ENCODE measurements at places on chromosomes 12 and 14.
A peak's percentile ranks its signal among the peaks of the same experiment; 100 is the strongest.

DNA sequence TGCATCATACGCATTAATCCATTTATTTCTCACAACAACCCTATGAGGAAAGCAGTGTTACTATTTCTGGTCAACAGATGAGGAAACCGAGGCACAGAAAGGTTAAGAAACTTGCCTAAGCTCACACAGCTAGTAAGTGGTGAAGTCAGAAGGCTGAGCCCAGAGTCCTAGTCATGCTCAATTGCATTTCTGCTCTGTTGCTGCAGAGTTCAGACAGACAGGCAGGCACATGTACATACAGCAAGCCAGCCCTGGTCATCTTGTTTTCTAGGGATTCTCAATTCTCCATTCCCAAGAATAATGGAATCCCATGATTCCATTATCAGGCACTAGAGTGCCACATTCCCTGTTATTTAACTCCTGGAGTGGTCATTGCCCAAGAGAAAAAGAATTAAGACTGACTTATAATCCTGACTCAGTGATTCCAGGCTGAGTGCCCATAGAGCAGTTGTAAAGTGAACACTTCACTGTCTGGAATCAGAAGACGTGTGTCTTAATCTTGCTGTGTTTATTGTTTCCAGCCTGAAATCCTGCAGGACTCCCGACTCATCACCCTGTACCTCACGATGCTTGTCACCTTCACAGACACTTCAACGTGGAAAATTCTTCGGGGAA lies 10.7 kb downstream of the UBE3B start:
- DNase-seq: no peak

DNA sequence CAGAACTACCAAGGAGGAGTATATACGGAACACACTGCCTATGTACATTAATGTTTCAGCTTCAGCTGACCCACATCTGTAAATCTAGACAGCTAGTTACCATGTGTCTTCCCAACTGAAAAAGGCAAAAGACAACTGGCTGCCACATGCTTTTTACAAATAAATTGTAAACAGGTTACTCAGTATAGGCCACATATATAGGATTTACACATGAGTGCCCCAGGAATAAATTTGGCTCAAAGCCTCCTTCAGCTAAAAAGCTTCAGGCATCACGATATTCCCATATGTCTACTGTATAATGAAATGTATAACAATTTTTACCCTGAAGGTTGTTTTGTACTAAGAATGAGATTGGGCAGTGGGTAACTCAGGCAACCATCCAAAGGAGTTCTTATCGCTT lies 175.9 kb upstream of the BMP4 start:
- no peak for DNase-seq

- DNase-seq: no peak
These were observed 429.4 kb downstream of the DIO2 start for GRCh38 chr14:79781882-79782281.

DNA sequence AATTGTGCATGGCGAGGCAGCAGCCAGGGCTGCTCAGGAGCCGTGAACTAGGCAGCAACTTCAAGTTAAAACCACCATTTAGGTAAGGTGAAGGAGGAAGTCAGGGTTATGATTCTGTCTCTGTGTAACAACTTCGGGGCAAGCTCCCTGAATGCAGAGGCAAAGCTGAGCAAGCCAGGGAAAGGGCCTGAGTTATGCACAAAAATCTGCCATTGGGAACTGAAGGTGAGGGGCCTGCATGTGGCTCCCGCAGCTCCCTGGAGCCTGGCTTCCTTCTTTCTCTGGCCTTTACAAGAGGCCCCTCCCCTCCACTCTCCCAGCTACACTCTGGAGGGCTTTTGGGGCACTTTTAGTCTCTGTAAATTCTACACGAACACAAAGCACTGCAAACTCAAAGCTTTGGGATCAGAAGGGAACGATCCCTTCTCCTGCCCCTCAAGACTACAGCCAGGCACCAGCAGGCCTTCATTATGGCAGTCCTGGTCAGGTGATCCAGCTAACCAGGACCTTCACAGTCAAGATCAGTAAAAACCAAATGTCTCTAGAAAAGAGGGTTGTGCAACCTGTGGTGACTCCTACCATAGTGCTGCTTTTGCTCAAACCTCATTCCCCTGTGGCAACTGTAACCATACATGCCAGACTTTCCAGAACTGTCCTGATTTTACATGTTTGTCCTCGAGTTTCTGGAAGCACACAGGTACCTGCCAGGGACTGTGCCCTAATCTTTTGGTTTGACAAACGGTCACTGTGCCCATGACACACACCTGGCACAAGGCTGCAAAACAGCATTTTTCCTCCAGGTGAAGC lies 67.2 kb upstream of the PTGR2 start:
- no peak for DNase-seq

GRCh38 chr12:24551163-24551786 lies 397.6 kb downstream of the BCAT1 start:
- no peak for DNase-seq

- no peak for DNase-seq
These were observed 18.5 kb upstream of the CD9 start for GRCh38 chr12:6181583-6182278.

DNA sequence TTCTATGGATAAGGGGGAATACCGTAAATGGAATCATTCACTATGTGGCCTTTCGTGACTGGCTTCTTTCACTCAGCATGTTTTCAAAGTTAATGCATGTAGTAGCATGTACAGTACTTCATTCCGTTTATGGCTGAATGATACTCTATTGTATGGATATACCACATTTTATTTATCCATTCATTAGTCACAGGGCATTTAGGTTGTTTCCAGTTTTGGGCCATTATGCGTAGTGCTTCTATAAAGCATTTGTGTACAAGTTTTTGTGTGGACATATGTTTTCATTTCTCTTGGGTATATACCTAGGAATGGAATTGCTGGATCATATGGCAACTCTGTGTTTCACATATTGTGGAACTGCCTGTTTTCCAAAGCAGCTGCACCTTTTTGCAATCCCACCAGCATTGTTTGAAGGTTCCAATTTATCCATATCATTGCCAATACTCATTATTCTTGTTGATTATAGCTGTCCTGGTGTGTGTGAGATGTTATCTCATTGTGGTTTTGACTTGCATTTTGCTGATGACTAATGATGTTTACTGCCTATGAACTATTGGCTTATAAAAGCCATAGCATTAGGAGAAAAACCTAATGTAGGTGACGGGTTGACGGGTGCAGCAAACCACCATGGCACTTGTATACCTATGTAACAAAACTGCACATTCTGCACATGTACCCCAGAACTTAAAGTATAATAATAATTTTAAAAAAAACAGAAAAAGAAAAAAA lies 45.5 kb downstream of the ATF7IP start:
- peak; percentile 68 for DNase-seq

DNA sequence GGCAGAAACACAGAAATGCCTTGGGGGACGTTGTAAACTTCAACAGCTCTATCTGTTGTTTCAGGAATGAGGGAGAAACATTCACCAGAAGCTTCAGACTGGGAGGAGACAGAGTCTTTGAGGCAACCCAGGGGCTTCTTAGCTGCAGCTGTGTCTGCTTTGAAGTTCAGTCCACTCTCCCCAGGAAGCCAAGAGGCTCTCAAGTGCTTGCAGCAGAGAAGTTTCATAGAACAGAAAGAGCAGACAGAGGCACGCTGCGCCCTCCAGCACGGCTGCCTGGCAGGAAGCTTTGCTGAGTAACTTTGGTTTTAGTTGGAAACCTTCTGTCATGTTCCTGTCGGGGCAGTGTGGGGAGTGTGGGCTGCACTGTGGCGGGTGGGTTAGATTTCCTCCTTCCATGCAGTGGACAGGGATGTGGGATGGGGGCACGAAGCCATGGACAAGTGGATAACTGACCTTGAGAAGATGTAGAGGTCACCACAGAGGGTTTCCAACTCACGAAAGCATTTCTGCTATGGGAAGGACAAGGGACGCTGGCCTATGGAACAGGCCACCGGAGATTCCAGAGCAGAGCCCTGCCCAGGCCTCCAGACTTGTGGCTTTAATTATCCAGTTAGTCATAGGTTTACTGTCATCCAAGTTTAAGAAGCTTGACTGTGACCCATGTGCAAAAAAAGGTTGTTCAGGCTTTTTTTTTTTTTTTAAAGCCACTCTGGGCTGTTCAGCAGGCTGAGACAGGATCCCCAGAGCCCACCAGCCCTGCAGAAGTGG lies 107.7 kb downstream of the ARF6 start:
- peak; percentile 47 for DNase-seq

GRCh38 chr12:120368789-120369602 lies at the start of gene MSI1:
Gene MSI1, minus strand, starts transcription at chr12:120369164. Its CDS starts 73 bp downstream, at chr12:120369091.
- DNase-seq: no peak

DNA sequence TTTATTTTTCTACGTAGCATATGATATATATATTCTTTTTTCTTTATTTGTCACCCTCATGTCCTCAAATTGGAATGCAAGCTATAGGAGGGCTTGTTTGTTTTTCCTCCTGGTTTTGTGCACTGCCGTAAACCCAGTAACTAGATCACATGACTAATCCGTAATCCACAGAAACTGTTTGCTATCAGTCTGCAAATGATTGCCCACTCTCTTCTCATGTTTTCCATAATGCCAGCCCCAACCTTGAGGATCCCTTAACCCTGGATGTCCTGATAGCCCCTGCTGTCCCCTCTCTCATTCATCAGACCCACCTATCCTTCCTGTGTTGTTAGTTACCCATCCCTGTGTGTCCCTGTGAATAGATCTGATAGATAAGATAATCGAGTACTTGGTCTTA lies 94.0 kb downstream of the TSPAN9 start:
- no peak for DNase-seq

- DNase-seq: no peak
These were observed 42.0 kb downstream of the SH2B3 start for GRCh38 chr12:111447571-111448265.

DNA sequence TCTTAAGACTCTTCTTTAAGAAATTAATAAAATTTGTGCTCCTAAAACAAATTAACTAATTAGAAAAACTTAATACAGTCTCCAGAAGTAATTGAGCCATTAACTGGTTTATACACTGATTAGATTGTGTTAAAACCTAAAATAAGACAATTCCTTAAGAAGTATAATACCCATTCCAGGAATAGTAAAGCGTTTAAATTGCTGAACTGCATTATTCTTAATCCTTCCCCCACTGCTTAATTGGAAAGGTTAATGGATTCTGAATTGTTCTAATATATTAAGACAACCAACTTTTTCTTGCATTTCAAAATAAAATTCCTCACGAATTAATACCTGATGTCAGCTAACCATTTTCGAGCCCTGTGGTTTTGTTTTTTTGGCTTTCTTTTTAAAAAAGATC lies 128.4 kb downstream of the KICS2 start:
- DNase-seq: no peak

DNA sequence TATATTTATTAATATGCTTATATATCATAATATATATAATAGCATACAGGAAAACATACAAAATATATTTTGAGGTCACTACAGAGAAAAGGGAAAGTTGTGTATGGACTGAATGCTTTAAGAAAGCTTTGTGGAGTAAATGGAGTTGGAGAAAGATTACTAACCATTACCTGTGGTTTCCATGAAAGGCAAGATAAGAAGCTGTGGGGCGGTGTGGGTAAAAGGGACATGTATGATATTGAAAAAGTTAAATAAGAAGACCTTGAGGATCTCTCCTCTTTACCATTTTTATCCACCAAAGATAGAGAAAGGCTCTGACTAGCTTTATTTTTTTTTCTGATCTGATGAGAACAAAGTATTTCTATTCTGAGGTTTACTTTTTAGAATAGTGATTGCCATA lies 404.4 kb downstream of the TRHDE start:
- DNase-seq: no peak

GRCh38 chr12:43951286-43951685 lies 115.4 kb downstream of the TMEM117 start:
- DNase-seq: no peak

- no peak for DNase-seq
These were observed 48.4 kb downstream of the C12orf75 start for GRCh38 chr12:105378911-105379310.

- DNase-seq: no peak
These were observed 4.2 kb downstream of the PPM1H start for GRCh38 chr12:62930546-62931425.

DNA sequence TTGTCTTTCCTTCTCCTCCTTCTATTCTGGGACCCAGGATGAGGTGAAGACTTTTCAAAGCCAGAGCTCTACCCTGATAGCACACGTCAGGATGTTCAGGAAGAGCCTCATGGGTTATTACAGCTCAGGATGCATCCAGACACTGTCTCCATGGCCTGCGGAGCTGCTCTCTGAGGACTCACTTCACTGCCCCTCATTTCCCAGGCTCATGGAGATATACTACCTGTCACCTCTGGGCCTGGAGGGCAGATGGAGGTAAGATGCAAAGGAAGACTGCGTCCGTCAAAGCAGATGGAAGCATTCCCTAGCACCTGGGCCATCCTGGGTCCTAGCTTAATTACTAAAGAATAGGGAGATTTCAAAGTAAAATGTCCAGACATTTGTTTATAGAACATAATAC lies 32.6 kb downstream of the STON2 start:
- no peak for DNase-seq

- no peak for DNase-seq
These were observed 112.5 kb upstream of the MED13L start for GRCh38 chr12:116389990-116390389.

GRCh38 chr12:45503899-45504298 lies 225.6 kb upstream of the ARID2 start:
- no peak for DNase-seq

- DNase-seq: no peak
These were observed 38.9 kb upstream of the DICER1 start for GRCh38 chr14:95196268-95196667.

GRCh38 chr12:6062757-6063735 lies 61.4 kb downstream of the VWF start:
- DNase-seq: peak; percentile 22

DNA sequence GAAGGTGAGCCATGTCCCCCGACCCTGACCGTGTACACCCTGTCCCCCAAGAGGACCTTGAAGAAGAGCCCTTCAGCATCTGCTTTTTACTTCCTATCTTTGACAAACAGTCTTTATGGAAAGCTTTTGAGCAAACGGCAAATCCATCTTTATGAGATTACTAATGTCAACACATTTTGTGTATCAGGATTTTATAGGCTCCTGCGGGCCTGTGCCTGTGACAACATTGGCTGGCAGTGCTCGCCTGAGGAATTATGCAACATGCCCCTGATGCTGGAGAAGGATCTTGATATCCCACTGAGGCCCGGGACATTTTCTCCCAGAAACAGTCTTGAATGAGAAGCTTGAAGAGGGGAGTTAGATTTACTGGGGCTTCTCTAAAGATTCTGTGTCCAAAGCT lies 416.5 kb downstream of the NRXN3 start:
- DNase-seq: no peak

DNA sequence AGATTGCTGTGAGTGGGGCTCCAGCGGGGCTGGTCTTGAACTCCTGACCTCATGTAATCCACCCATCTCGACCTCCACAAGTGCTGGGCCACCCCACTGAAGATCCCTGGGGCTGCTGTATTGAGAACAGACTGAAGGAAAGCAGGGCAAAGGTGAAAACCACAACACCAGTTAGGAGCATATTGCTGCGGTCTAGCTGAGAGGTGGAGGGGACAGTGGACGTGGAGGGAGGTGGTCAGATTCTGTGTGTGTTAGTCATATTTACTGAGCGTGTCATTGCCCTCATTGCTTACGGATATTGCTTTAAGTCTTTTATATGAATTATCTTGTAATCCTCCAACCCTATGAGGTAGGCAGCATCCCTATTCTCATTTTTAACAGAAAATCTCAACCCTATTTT lies 69.0 kb upstream of the OVCH1 start:
- no peak for DNase-seq

- DNase-seq: no peak
These were observed 41.0 kb upstream of the PLEKHG3 start for GRCh38 chr14:64663174-64663573.

Measured in T-helper 1 cell (primary cell).